ENCODE measurements at places on chromosomes 6 and 20. TPM values are rescaled to one million over a fixed set of nuclear protein-coding genes. Genes with fewer than 3 reads are reported as not detected.
A peak's percentile ranks its signal among the peaks of the same experiment; 100 is the strongest.

- peak; percentile 89 for DNase-seq
- peaks cover 4% of the 10 kb centered on the region for H3K4me1 ChIP-seq
- peaks cover 49% of the 10 kb centered on the region for H3K36me3 ChIP-seq
- H3K27ac ChIP-seq, result peak overlapping the region; percentile 32
- H3K27me3 ChIP-seq, result no peaks in the 10 kb centered on the region
Observed at GRCh38 chr20:37223053-37223452, 38.6 kb downstream of the GHRH start.

GRCh38 chr6:3009930-3010329, 10.2 kb downstream of the NQO2 start:
- H3K4me3 ChIP-seq, result no peak overlapping the region
- H3K36me3 ChIP-seq, result peaks cover 17% of the 10 kb centered on the region
- DNase-seq, result peak; percentile 19

- peaks cover 4% of the 10 kb centered on the region for H3K4me1 ChIP-seq
- H3K27me3 ChIP-seq, result no peaks in the 10 kb centered on the region
- H3K27ac ChIP-seq, result no peak overlapping the region
- no peak overlapping the region for H3K4me3 ChIP-seq
- no peak for DNase-seq
Observed at GRCh38 chr6:163996491-163996890, 582.0 kb downstream of the QKI start.

- peaks cover 36% of the 10 kb centered on the region for H3K27me3 ChIP-seq
- H3K4me3 ChIP-seq, result no peak overlapping the region
- H3K36me3 ChIP-seq, result no peaks in the 10 kb centered on the region
- DNase-seq, result no peak
Observed at GRCh38 chr20:667351-668034, 8.1 kb downstream of the SCRT2 start.

GRCh38 chr6:77034161-77034560, 429.1 kb downstream of the HTR1B start:
- peak; percentile 96 for DNase-seq
- peak overlapping the region; percentile 87 for H3K27ac ChIP-seq

- no peak overlapping the region for H3K27ac ChIP-seq
- no peak for DNase-seq
- no peaks in the 10 kb centered on the region for H3K36me3 ChIP-seq
- H3K4me3 ChIP-seq, result no peak overlapping the region
Observed at GRCh38 chr20:58765780-58766179, 73.2 kb downstream of the NPEPL1 start.

- H3K27me3 ChIP-seq, result no peaks in the 10 kb centered on the region
- no peaks in the 10 kb centered on the region for H3K36me3 ChIP-seq
- H3K4me3 ChIP-seq, result no peak overlapping the region
- no peak for DNase-seq
- peaks cover 7% of the 10 kb centered on the region for H3K4me1 ChIP-seq
- no peak overlapping the region for H3K27ac ChIP-seq
Observed at GRCh38 chr6:154890874-154891273, 104.2 kb upstream of the TIAM2 start.

DNA sequence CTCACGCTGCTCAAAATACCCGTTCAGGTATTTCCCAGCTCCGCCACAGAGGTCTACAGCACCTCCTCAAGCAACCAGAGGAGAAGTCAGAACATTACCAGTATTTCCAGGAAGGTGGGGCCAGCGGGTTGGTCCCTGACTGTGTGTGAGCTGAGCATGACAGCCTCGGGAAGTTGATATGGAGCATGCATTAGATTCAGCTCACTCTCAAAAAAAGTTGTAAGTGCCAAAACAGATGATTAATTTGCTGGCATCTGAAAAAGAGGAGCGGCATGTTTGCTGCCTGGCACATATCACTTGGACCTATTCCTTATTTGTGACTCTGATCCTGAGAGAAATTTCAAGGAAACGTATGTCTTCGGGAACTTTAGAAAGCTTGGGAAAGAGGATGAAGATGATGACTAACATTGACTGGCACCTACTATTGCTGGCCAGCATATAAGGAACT, 32.3 kb downstream of the ELOVL2 start:
- no peak for DNase-seq
- H3K4me1 ChIP-seq, result peaks cover 24% of the 10 kb centered on the region
- H3K4me3 ChIP-seq, result no peak overlapping the region

DNA sequence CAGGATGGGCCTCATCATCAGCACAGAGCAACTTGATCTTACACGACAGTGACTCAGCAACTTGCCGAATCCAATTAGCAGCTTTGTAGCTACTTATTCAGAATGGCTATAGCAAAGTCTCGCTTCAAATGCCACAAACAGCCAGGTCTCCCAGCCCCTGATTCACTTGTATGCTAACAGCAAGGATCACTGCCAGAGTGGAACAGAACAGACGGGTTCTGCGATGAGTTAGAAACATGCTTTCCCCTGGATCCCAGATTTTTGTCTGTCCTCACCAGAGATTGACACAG, 254.4 kb downstream of the NRN1 start:
- H3K27ac ChIP-seq, result peak overlapping the region; percentile 46
- DNase-seq, result peak; percentile 89
- no peaks in the 10 kb centered on the region for H3K36me3 ChIP-seq
- H3K4me3 ChIP-seq, result no peak overlapping the region

- no peak overlapping the region for H3K27ac ChIP-seq
- H3K27me3 ChIP-seq, result no peaks in the 10 kb centered on the region
- H3K36me3 ChIP-seq, result no peaks in the 10 kb centered on the region
- H3K4me3 ChIP-seq, result no peak overlapping the region
Observed at GRCh38 chr6:114049367-114049966, 78.5 kb upstream of the HDAC2 start.

GRCh38 chr6:56959094-56959493, 4.2 kb downstream of the BEND6 start:
- peaks cover 37% of the 10 kb centered on the region for H3K4me1 ChIP-seq
- no peak overlapping the region for H3K4me3 ChIP-seq
- H3K27ac ChIP-seq, result peak overlapping the region; percentile 51
- DNase-seq, result peak; percentile 82

DNA sequence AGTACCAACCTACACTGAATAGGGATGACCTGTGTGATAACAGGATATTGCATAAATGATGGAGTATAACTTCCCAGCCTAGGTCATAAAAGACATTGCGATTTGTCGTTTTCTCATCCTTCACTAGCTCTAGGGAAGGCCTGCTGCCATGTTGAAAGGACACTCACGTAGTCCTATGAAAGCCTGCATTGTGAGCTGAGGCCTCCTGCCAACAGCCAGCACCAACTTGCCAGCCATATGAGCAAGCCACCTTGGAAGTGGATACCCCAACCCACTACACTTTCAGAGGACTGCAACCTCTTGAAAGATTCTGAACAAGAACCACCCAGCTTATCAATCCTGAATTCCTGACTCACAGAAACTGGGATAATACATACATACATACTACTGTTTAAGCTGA, 3.5 kb upstream of the PANK2 start:
- peaks cover 13% of the 10 kb centered on the region for H3K4me1 ChIP-seq
- H3K36me3 ChIP-seq, result no peaks in the 10 kb centered on the region
- no peak for DNase-seq
- no peaks in the 10 kb centered on the region for H3K27me3 ChIP-seq
- H3K27ac ChIP-seq, result no peak overlapping the region

GRCh38 chr6:41454189-41454789, 91.9 kb upstream of the FOXP4 start:
- H3K4me1 ChIP-seq, result no peaks in the 10 kb centered on the region
- no peaks in the 10 kb centered on the region for H3K36me3 ChIP-seq
- no peak overlapping the region for H3K4me3 ChIP-seq
- no peak overlapping the region for H3K27ac ChIP-seq
- peaks cover 28% of the 10 kb centered on the region for H3K27me3 ChIP-seq

- H3K27ac ChIP-seq, result no peak overlapping the region
- H3K4me1 ChIP-seq, result no peaks in the 10 kb centered on the region
- DNase-seq, result no peak
Observed at GRCh38 chr20:36891211-36891610, 15.3 kb downstream of the TLDC2 start.

GRCh38 chr6:32222333-32223230, 1.3 kb downstream of the NOTCH4 start:
- no peak overlapping the region for H3K27ac ChIP-seq
- no peak overlapping the region for H3K4me3 ChIP-seq
- DNase-seq, result no peak
- H3K36me3 ChIP-seq, result no peaks in the 10 kb centered on the region
- H3K4me1 ChIP-seq, result no peaks in the 10 kb centered on the region

- H3K27ac ChIP-seq, result no peak overlapping the region
- no peak overlapping the region for H3K4me3 ChIP-seq
- no peaks in the 10 kb centered on the region for H3K4me1 ChIP-seq
- H3K27me3 ChIP-seq, result no peaks in the 10 kb centered on the region
Observed at GRCh38 chr20:19554666-19555065, 203.4 kb upstream of the RIN2 start.

- DNase-seq, result peak; percentile 91
- peaks cover 26% of the 10 kb centered on the region for H3K4me1 ChIP-seq
- peak overlapping the region; percentile 54 for H3K27ac ChIP-seq
Observed at GRCh38 chr6:169292338-169293124, 38.9 kb upstream of the THBS2 start.

DNA sequence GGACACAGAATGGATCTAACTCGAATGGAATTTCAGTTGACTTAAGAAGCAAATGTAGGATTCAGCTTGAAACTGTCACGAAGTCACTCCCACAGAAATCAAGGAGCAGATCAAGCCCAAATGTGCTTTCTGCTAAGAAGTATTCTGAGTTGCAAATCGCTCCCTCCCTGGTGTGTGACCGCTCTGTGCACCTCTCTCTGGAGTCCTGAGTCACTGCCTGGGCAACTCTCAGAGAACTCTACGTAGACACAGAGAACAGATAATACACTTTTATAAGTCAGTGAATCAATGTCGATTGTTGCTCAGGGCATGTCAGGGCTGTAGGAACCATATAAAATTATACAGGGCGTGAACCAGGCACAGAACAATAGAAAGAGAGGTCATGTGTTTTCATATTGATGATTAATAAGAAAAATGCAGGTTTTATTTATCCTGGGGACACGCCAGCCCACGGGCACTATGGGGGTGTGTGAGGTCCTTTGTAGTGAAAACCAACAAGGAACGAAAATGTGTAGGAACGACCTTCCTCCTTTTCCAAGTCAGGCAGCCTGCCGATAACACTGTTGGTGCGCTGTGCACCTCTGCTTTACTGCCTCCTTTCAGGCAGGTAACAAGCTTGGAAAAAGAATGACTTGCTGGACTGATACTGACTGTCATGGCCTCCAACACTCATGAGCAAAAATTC, 248.1 kb upstream of the FOXQ1 start:
- no peaks in the 10 kb centered on the region for H3K36me3 ChIP-seq
- H3K4me1 ChIP-seq, result no peaks in the 10 kb centered on the region
- no peak overlapping the region for H3K27ac ChIP-seq
- H3K4me3 ChIP-seq, result no peak overlapping the region

- no peak overlapping the region for H3K27ac ChIP-seq
- H3K27me3 ChIP-seq, result no peaks in the 10 kb centered on the region
- peaks cover 12% of the 10 kb centered on the region for H3K4me1 ChIP-seq
Observed at GRCh38 chr20:37194621-37195417, 15.5 kb upstream of the MROH8 start.

DNA sequence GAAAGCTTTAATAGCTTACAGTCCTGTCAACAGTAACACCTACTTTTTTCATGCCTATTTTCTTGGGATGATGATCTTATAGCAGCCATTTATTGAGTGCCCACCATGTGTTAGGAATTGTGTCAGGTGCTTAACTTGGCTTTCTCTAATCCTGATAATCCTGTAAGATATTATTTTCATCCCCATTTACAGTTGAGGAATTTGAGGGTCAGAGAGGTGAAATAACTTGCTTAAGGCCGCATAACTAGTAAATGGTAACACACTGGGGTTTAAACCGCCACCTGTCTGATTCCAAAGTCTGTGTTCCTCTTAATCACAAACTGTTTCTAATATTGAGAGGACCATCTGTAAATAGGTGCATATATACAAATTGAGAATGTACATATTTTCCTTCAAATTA, 55.5 kb downstream of the NCOA3 start:
- no peak for DNase-seq
- H3K4me3 ChIP-seq, result no peak overlapping the region
- H3K36me3 ChIP-seq, result no peaks in the 10 kb centered on the region
- H3K27ac ChIP-seq, result no peak overlapping the region
- no peaks in the 10 kb centered on the region for H3K4me1 ChIP-seq

- H3K27me3 ChIP-seq, result no peaks in the 10 kb centered on the region
- DNase-seq, result no peak
- no peaks in the 10 kb centered on the region for H3K4me1 ChIP-seq
- H3K36me3 ChIP-seq, result no peaks in the 10 kb centered on the region
Observed at GRCh38 chr6:140026546-140026945, 652.1 kb upstream of the CITED2 start.

DNA sequence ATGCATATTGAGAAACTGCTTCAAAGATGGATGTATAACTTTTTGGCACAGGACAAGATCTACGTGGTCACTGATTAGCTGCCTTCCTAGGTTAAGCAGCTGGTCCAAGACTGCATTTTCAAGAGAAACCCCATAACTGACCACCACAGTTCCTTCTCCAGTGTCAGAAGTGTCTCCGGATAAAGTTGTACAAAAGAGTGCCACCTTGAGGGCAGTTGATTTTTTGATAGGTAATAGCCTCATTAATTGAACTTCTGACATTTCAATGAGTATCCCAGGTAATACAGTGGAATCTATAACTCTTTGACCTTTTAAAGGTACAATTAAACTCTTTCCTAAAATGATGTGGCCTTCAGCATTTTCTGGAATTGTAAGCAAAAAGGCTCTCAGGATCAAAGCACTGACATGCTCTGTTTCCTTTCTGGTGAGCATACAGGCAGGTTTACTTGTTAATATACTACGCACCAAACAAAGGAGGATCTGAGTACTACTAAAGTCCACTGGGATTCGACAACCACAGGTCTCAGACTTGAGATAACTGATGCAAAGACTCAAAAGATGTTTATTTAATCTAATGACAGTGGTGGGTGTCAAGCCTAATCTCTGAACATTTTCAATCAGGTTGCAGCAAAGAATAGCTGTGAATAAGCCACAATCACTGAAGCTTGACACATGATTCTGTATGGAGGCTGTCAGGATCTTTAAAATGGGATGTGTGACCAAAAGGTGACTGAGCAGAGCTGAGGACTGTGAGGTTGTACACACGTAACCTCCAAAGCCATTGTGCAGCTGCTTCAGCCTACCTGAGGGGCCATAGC, 21.2 kb downstream of the MKKS start:
- H3K4me1 ChIP-seq, result peaks cover 5% of the 10 kb centered on the region
- peak; percentile 10 for DNase-seq
- H3K27ac ChIP-seq, result no peak overlapping the region
- no peak overlapping the region for H3K4me3 ChIP-seq

GRCh38 chr6:91376686-91377085, 789.8 kb upstream of the MAP3K7 start:
- H3K4me1 ChIP-seq, result no peaks in the 10 kb centered on the region
- H3K27me3 ChIP-seq, result no peaks in the 10 kb centered on the region
- no peak overlapping the region for H3K27ac ChIP-seq

GRCh38 chr6:20559924-20560551, 25.8 kb downstream of the CDKAL1 start:
- peaks cover 4% of the 10 kb centered on the region for H3K4me1 ChIP-seq
- H3K4me3 ChIP-seq, result no peak overlapping the region
- H3K36me3 ChIP-seq, result peaks cover 2% of the 10 kb centered on the region
- H3K27ac ChIP-seq, result no peak overlapping the region
- no peaks in the 10 kb centered on the region for H3K27me3 ChIP-seq
- DNase-seq, result no peak

Gene EZR
- total RNA-seq, result 171 TPM

Gene SLC35B2
- total RNA-seq, result 66.6 TPM

Gene RIMS1
- total RNA-seq, result 1.8 TPM

Gene HSPA12B
- not detected for total RNA-seq

Gene AKIRIN2
- total RNA-seq, result 65.4 TPM

Gene ANGPT4
- 0.12 TPM for total RNA-seq

Gene SLC18B1
- 10.6 TPM for total RNA-seq

Gene PGC
- not detected for total RNA-seq

Gene GINM1
- 39.3 TPM for total RNA-seq

Gene RAET1E
- total RNA-seq, result not detected

Gene CLPSL2
- not detected for total RNA-seq

Gene BTNL2
- total RNA-seq, result not detected

Gene CLDN20
- not detected for total RNA-seq

Gene TBXT
- total RNA-seq, result not detected

Gene EDN3
- not detected for total RNA-seq

All from astrocyte (in vitro differentiated cells and primary cell).